ENCODE measurements at places on chromosomes 5 and 9.

DNA sequence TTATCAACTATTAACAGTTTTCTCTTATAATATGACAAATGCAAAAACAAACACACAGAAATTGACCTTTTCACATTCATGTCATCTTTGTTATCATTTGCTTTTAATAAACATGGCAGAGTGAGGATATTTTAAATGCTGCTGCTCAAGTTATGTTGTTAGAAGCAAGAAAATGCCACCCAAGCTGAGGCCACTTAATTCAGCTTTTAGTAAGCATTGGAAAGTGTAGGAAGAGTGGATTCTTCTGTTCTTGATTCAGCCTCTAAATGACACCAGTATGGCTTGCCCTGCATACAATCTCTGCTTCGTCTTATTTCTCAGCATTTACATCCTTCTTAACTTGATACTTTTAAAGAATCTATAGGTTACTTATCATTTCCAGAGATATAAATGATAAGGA, 420.4 kb upstream of the POU5F2 start:
- DNase-seq, result no peak

GRCh38 chr9:38619556-38620447, 594 bp downstream of the ANKRD18A start:
- DNase-seq, result no peak

DNA sequence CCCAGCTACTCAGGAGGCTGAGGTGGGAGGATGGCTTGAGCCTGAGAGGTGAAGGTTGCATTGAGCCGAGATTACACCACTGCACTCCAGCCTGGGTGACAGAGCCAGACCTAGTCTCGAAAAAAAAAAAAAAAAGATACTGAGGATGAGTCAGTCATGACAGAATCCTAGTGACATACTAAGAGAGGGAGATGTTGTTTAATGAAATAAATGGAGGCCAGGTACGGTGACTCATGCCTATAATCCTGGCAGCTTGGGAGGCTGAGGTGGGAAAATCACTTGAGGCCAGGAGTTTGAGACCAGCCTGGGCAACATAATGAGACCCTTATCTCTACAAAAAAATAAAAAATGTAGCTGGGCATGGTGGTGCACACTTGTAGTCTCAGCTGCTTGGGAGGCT, 107.2 kb downstream of the ZFAND5 start:
- DNase-seq, result no peak

- DNase-seq, result no peak
Observed at GRCh38 chr9:130825809-130826208, 9.2 kb upstream of the ABL1 start.

GRCh38 chr9:27183701-27184100, 74.7 kb downstream of the TEK start:
- DNase-seq, result no peak

GRCh38 chr5:7776442-7776841, 74.5 kb downstream of the CFAP90 start:
- DNase-seq, result no peak

GRCh38 chr9:34990908-34991606, 1.5 kb downstream of the DNAJB5 start:
- no peak for DNase-seq

GRCh38 chr9:4792054-4792571, 631 bp upstream of the RCL1 start:
- DNase-seq, result no peak

- no peak for DNase-seq
Observed at GRCh38 chr9:123119566-123119965, 86.1 kb downstream of the GPR21 start.

DNA sequence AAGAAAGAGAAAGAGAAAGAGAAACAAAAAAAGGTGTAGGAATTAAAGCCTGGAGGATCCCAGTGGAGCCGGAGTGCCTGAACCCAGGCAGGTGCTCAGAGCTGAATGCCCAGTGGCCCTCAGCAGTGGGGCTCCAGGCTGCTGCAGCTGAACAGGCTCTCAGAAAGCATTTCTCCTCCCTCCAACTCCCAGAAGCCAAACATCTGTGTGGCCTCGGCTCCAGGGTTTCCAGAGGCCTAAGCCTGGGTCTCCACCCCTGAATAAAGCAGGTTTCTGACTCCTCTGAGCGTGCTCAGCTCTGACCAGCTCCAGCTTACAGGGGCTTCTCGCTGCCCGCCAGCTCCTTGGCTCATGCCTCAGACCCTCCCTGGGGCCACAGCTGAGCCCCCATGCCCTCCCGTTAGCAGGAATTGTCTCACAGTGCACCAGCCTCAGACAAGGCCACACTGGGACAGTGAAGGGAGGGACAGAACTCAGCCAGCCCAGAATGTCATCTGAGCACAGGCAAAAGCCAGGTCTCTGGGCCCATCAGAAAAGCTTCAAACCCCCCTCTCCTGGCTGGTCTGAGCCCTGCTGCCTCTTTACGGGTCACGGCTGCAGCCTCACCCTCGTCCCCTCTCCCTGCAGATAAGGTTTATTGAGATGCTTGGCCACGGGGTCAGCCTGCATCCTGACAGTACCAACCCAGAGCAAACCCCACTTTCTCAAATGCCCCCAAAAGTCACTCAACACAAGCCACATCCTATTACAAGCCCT, 114.4 kb upstream of the PPP1R26 start:
- no peak for DNase-seq

- DNase-seq, result no peak
Observed at GRCh38 chr5:139388198-139388821, 1.4 kb downstream of the MZB1 start.

DNA sequence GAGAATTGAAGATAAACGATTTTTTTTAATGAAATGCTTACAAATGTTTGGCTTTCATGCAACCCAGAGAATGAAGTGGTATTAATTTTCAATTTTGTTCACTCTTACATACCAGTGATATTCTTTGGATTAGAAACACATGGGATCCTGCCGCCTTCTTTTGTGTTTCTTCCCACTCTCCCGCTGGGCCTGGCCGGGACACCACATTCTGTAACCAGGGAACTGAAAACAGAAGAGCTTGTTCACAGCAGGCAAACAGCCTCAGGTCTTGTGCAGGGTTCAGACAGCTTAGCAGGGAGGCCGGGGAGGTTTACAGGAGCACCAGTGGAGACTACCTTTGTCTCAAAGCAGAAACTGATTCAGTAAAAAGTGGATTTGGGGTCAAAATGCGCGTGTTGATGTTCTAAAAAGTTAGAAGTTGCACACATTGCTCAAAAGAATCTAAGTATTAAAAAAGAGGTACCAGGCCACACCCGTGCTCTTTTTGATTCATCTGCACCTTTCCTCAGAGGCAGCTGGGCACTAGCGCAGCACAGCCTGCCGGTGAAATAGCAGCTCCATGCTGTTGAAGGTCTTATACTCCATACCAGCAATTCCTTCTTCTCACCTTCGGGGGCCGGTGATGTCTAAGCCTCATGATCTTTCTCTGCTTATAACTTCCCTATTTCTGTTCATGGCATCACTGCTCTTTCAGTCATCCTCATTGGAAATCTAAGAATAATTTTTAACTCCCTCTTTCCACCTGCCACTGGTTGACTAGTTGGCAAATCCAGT, 67.1 kb downstream of the GRAMD2B start:
- DNase-seq, result no peak

- DNase-seq, result no peak
Observed at GRCh38 chr5:127885176-127885575, 182.0 kb downstream of the CCDC192 start.

DNA sequence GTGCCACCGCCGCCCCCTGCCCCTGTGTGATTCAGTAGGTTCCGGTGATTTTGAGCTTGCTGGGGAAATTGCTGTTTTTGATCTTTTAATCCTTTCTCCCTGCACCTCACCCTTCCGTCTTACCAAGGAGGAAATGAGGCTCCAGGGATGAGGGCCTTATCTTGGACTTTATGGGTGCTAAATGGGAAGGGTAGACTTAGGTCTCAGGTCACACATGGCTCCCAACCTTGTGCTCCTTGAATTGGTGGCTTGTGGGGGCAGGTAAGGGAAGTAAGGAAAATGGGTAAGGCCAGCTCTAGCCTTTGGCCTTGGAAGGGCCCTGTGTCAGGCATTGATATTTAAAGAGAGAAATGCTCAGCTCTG, 1.9 kb downstream of the ERGIC1 start:
- no peak for DNase-seq

DNA sequence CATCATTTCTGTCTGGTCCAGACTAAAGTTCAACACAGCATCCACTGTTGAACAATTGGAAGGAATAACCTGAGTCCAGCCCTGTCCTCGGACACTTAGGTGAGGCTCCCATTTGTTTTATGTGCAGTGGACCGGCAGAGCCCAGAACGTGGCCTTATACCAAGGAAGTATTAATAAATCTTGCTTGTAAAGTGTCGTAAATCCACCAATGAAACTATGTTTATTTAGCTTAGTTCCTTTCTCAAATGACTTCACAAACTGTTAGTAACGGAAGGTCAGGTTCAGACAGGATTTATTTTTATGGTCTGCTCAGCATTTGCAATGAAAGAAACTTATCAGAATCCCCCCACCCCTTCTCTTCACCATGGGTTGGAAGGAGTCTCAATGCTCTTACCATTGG, 149.5 kb downstream of the PCSK1 start:
- DNase-seq, result no peak

DNA sequence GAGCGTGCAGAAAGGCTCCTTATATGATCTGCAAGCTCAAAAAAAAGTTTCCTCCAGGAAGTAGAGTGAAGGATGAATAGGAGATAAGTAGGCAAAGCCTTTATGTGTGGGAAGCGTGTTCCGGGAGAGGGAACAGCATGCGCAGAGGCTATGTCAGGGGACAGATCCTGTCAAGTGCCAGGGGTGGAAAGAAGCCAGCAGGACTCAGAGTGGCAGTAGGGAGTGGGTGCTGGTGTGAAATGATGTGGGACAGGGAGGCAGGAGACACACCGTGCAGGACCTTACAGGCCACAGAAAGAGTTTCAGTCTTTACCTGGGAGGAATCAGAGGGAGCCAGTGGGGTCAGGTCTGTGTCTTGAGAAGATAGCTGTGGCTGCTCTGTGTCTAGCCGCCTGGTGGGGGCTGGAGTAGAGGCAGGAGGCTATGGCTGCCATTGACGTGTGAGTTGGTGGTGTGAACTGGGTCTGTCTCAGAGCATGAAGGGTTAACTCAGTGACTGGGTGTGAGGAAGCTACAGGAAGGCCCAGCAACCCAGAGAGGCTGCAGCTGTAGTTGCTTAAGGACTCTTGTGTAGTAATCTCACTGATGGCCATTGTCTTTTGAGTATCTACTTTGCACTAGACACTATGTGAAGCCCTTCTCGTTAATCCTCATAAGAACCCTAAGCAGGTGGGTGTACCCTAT, 71.3 kb downstream of the PPARGC1B start:
- no peak for DNase-seq

DNA sequence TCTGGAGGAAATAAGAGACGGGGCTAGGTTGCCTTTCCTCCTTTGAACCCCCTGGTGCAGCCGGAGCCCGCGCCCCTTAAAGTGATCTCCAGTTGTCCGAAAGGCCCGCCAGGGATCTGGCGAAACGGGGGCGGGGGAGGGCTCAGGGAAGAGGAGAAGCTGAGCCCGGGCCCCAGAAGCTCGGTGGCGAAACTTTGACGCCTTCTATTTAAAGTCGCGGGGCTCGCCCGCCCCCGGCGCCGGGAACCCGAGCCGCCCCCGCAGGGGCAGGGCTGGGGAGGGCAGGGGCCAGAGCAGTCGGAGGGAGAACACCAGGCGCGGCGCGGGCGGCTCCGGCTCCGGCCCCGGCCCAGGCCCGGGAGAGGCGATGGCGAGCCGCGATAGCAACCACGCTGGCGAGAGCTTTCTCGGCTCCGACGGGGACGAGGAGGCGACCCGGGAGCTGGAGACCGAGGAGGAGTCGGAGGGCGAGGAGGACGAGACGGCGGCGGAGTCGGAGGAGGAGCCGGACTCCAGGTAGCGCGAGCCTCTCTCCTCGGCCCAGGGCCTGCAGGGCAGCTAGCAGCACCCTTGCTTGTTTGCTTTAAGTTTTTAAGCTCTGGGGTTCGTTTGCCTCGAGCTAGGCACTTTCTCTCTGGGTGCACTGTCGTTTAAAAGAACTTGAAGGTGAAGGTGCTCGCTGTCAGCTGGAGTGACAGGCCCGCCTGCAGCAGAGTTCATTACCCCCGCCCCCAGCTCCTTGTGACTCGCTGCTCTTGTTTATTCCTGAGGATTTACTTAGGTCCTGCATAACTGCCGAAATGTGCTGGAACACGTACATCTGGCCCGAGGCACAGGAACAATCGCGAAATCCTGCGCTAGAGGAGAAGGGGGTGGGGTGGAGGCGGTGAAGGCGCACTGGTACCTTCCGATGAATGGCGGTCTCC, at the start of gene CMYA5:
Gene CMYA5, plus strand, starts transcription at position 296 of the 926 bp plus-strand sequence. Its CDS starts 72 bp downstream, at position 368.
- DNase-seq, result no peak

DNA sequence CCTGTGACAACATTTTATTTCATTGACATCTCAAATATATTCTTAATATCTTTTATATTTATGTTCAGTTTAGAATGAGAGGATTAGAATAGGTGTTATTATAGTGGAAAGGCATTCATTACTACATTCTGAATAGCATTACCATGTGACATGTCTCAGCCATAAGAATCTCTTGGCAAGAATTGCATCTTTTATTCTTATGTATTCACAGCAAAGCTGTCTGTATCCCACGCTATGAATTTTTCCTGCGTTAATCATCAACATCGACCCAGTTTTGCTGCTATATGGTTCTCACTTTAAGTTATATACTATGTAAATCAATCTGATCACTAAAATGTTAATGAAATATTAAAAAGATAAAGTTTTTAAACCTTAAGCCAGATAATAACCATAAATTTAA, 248.6 kb downstream of the TMEM232 start:
- DNase-seq, result no peak

DNA sequence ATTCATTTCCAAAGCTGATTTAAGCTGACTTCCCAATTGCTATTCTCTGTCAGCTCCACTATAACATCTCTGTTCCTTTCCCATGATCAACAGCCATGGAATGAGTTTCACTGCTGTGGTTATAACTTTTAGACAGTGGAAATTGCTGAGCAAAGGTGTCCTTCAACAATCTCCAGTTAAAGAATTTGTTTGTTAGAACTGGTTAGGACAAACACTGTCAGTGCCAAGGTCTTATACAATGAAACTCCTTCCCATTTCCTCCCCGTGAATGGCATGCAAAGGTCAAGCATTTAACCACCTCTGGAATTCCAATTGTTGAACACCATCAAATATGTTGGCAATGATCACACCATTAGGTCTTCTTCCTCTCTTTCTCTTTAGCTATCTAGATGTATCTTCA, 45.7 kb upstream of the GHR start:
- DNase-seq, result no peak

DNA sequence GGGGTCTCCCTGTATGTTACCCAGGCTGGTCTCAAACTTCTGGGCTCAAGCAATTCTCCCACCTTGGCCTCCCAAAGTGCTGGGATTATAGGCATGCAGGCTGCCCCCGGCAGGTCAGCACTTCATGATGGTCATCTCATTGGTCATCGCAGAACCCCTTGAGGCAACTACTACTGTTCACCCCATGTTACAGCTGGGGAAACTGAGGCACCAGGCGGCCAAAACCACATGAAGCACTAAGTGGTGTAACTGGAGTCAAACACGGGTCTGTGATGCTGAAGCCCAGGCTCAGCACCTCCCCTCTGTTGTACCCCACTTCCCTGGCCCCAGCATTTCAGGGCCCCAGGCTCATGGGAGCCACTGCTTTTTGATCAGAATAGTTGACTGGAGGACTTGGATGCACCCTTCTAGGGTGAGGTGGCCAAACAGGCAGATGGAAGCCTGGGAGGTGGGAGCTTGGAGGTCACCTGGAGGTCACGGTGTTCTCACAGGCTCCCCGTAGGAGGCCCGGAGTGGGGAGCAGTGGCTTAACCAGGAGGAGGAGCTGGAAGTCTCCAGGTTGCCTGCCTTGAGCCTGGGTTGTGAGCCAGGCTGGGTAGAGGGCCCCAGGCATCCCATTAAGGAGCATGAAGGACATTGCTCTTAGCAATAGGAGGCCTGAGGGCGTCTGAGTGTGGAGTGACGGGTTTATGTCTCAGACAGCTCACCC, 57.3 kb upstream of the RPL26L1 start:
- DNase-seq, result no peak

Data from hematopoietic multipotent progenitor cell treated with erythropoietin and hydrocortisone succinate and interleukin-3 and kit ligand, for 17 days (in vitro differentiated cells).